HS-27A (cell line): ENCODE measurements at places on chromosomes 11 and 22.

- DNase-seq = no peak
Observed at GRCh38 chr11:15199693-15200092, 85.0 kb downstream of the INSC start.

- DNase-seq = no peak
Observed at GRCh38 chr11:62565100-62565802, 8.4 kb downstream of the EEF1G start.

- DNase-seq = no peak
Observed at GRCh38 chr11:45475173-45475572, 189.0 kb upstream of the SYT13 start.

GRCh38 chr22:43995057-43995685, 28.9 kb upstream of the PARVB start:
- no peak for DNase-seq

DNA sequence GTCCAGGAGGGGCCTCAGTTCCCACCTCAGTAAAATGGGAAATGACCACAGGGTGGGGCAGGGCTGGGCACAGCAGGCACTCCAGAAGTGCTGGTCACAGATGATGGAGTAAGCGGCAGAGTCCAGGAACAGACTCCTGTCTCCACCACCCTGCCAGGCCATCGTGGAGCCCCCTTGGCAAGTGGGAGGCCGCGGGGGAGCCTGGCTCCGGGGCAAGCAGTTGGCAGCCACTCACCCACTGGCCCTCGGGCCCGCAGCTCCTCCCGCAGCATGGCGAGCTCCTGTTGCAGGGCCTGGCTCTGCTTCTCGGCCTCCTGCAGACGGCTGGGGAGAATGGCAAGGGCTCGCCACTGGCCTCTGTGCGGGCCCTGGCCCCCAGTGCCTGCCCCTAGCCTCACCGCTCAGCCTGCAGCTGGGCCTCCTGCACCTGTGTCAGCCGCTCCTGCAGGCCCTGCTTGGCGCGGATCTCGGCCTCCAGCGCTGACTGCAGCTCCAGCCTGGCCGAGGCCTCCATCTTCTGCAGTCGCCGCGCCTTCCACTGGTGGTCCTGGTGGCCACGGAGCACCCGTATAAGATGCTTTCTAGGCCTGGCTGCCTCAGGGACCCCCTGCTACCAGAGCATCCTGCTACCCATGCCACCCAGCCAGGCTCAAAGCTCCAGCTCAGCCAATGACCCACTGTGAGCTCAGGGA, 10.3 kb downstream of the CDC42BPG start:
- no peak for DNase-seq

DNA sequence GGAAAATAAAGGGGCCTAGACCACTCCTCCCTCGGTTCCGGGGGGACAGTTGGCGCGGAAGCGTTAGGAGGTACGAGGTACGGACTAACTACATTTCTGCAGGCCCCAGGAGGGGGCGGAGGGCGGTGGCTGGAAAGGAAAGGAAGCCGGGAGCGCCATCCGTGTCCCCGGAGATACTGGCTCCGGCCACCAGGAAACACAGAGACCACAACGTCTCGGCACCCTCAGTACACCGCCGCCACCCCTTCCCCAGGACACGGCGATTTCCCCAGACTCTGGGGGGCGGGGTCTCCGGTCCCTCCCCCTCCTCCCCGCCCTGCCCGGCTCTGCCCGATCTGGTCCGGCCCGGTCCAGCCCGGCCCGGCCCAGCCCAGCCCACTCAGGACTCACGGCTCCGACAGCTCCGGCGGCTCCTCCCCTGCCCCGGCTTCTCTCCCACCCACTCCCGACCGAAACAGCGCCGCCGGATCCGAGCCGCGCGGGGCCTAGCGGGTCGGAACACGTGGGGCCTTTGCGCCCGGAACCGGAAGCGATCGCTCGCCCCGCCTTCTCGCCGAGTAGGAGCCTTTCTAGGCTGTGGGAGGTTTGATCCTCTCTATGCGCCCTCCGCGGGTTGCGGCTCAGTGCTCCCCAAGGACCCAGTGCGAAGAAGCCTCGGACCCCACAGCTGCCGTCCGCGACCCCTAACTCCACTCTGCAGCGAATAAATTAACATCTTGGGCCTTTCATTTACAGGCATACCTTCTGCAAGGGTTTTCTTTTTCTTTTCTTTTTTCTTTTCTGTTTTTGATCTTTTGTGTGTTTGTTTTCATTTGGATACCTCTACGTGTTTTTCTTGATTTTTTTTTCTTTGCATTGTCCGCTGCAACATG, at the start of gene ZNF202:
Gene ZNF202, minus strand, starts transcription at position 502 of the 872 bp plus-strand sequence. CDS start 10,772 bp downstream, outside the sequence.
- peak; percentile 35 for DNase-seq

- DNase-seq = no peak
Observed at GRCh38 chr11:10109806-10110205, 184.2 kb downstream of the SBF2 start.

- no peak for DNase-seq
Observed at GRCh38 chr11:21556926-21557325, 636.0 kb upstream of the ANO5 start.

DNA sequence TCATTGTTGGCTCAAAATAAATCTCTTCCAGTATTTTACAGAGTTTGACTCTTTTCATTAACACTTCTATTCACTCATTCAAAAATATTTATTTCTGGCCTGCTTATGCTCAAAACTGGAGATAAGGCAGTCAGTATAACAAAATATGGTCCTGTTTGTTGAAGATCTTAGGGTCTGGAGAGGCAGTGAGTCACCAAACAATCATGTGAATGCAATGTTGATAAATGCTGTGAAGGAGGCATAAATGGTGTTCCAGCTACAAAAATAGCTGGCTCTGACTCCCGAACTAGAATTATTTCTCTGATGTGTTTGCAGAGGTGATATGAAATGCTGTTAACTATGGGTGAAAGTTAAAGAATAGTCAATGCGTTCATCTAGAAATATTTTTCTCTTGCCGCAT, 390.6 kb downstream of the AASDHPPT start:
- no peak for DNase-seq

DNA sequence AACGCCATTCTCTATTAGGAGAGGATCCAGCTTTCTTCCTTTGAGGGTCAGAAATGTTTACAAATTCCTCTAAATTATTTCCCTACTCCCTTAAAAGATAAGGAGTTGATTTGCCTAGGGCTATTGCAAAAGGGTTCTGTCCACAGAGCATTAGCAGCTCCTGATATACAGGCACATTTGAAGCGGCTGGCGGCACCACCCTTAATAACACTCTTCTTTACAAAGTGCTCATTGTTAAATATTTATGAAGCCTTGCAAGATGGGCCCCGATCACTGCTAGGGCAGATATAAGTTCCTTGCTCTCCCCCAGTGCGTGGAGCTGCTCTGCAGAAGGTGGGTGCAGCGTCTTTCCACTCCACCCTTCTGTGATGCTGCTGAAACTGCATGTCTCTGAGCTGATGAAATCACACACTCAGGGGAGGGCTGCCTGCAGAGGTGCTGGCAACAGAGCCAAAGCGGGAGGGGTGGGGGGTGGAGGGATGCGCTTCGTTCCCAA, 116.7 kb upstream of the NTM start:
- DNase-seq = no peak

GRCh38 chr11:73996161-73996747, 12.6 kb downstream of the UCP3 start:
- DNase-seq = no peak

DNA sequence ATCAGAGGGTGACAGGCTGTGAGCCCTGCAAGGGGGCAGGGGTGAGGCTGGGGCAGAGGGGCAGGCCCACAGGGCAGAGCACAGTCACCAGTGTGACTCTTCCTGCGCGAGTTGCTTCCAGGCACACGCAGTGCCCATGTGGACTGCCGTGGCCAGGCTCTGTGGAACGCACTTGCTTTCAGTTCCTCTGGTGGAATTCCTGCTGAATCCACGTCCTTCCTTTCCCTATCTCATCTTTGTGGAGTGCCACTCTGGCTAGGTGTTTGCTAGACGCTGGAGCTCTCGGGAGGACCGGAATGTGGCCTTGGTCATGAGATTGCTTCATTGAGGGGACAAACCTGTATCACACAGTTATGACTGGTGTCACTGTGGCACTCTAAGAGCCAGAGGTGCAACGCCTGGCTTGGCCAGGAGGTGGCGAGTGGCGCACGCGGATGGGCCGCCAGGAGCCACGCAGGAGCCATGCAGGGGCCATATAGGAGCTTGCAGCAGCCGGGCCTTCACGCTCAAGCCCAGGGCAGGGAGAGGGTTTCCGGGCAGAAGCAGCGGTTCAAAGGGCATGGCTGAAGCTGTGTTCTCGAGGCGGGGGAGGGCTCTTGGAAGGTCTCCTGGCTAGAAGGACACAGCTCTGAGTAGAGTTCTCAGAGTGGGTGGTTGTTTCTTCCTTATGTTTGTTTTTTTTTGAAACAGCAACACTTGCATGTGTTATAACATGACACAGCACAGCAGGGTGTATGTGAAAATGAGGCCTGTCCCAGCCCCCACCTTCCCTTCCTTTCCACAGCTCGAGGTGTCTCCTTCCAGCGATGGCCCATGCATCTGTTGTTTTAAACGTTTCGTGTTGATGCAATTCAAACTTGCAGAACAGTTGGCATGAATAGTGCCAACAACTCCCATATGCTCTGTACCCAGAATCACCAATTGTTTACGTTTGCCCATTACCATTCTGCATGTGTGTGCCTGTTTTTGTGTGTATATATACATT, 36.2 kb downstream of the TBC1D22A start:
- DNase-seq = no peak

- no peak for DNase-seq
Observed at GRCh38 chr11:69799582-69799981, 19.6 kb downstream of the FGF3 start.

- DNase-seq = no peak
Observed at GRCh38 chr22:35620624-35621251, 3.6 kb upstream of the MB start.

- no peak for DNase-seq
Observed at GRCh38 chr11:33936725-33937604, 45.1 kb upstream of the LMO2 start.

DNA sequence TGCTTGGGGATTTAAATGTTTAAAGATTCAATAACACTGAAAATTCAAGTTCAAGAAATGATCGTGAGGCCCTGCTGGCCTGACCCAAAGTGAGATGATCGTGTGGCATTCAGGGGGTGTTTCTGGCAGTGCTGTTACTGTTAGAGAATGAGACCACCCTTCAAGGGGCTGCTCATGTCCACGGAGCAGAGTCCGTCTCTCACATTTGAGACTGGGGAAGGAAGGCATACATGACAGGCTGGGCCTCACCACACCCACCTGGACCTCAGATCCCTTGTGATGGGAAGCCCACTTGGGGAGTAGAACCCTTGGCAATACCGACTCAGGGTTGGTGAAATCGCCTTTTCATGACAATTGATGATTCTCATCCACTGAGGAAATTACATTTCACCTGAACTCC, 16.1 kb upstream of the NRIP3 start:
- no peak for DNase-seq

DNA sequence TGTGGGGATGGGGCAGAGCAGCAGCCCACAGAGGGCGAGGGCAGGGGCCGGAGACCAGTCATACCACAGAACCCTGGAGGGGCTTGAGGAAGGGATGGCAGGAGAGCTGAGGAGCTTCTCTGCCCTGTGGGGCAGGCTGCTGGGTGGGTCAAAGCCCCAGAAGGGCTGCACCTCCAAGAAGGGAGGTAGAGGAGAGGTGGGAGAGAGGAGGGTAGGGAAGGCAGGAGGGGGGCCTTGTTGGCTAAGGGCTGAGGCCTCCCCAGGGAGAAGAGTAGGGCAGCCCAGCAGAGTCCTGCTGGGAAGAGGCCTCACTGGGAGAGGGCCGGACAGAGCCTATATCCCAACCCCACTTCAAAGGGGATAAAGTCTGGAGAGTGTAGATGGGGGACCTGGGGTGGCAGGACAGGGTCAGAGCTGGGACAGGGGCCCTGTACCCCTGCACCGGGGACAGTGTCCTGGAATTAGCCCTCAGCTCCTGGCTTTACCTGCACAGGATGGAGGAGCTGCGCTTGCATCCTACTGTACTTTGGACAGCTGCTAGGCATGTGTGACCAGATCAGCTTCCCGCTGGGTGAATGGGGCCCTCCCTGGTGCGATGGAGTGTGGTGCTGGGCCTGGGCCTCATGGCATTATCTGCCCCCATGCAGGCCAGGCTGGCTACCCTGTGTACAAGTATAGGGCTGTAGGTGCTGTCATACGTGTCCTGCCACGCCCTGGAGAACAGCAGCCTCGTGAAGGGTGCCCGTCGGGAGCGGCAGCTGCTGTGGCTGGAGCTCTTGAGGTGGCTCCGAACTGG, 7.3 kb downstream of the DGCR6L start:
- no peak for DNase-seq

- DNase-seq = no peak
Observed at GRCh38 chr11:13861411-13861810, 101.1 kb upstream of the SPON1 start.

GRCh38 chr11:15805726-15806125, 550.6 kb downstream of the SOX6 start:
- no peak for DNase-seq

- no peak for DNase-seq
Observed at GRCh38 chr22:22024440-22024839, 41.9 kb upstream of the TOP3B start.

DNA sequence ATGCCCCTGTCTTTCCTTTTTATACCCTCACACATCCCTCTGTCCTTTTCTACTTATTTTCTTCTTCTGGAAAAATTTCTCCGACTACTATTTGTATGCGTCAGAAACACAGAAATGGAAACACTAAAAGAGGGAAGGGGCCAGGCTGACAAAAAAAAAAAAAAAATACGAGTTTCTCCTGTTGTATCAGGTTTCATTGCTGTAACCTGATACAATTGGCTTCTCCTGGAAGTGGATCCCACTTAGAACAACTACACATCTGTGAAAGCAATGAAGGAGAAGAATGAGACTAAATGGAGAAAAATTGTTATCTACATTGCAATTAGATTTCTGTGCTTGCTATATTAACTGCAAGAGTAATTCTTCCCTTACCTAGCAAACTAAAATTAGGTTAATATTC, 393.9 kb downstream of the GUCY1A2 start:
- DNase-seq = no peak

GRCh38 chr11:33723238-33723881, 12.9 kb downstream of the CD59 start:
- peak; percentile 95 for DNase-seq

- DNase-seq = no peak
Observed at GRCh38 chr11:10204021-10204420, 90.0 kb downstream of the SBF2 start.

GRCh38 chr11:96008161-96008720, 84.3 kb upstream of the MTMR2 start:
- DNase-seq = no peak

DNA sequence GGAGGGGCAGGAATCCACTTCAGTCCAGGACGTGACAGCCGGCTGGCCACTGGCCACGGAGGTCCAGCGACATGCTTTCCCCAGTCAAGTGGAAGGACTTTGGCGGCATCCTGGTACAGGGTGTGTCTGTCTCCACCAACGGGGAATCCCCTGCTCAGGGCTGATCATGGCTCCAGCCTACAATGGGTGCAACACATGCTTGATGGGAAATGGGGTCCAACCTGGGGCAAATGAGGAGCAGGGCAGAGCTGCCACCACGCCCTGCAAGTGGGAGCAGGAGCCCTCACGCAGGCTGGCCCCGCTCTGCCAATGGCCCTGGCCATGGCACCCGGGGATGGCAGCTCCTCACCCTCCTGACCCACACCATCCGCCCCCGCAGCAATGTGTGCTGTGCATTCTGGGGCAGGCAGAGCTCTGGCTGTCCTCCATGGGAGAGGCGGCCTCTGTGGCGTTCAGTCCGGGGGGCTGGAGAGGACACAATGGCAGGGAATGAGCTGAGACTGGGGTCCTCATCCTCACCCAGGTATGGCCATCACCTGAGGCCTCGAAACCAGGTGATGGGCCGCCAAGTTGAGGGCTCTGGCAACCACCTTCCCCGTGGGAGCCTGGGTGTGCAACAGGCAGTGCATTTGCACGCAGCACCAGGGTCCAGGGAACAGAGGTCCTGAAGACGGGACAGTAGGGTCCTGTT, 5.8 kb upstream of the SEPTIN5 start:
- DNase-seq = no peak
